ENCODE measurements at places on chromosomes 5 and 9.

GRCh38 chr5:72110394-72111013, 3.2 kb downstream of the MAP1B start:
- peak; percentile 65 for DNase-seq

DNA sequence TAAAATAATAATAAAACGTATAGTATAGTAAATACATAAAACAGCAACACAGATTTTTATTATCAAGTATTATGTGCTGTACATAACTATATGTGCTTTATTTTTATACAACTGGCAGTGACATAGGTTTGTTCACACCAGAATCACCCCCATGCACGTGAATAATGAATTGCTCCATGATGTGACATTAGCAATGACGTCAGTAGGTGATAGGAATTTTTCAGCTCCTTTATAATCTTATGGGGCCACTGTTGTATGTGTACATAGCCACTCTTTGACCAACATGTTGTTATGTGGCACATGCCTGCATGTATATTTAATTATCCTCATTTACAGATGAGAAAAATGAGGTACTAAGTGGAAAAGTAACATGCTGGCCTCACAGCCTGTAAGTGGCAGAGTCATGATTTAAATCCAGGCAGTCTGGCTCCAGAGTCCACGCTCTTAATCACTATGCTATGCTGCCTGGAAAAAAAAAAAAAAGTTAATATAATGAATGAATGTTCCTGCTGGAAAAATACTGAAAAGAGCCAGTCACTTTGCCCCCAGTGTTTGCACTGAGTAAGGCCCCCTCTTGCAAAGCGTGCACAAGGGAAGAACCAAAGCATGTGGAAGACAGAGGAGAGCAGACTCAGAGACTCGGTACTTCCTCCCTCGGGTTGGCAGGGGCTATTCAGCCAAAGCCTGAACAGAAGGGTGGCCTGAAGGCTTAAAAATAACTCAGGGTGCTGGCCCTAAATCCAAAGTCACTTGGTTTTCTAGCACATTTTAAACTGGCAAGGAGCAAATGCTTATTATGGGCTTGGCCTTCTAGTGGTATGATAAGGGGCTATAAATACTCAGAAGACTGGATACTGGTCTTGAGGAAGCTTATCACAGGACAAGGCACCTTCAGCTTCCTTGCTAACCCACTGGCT, 206.8 kb downstream of the GLIS3 start:
- DNase-seq: no peak

GRCh38 chr9:30774326-30774725, 1610.1 kb upstream of the ACO1 start:
- no peak for DNase-seq

GRCh38 chr9:131622523-131622922, 77.2 kb downstream of the PRRT1B start:
- no peak for DNase-seq

GRCh38 chr9:1051584-1052275, 1.6 kb downstream of the DMRT2 start:
- peak; percentile 71 for DNase-seq

- no peak for DNase-seq
Observed at GRCh38 chr5:93954421-93955069, 213.1 kb upstream of the POU5F2 start.

- DNase-seq: no peak
Observed at GRCh38 chr5:152113401-152113800, 188.8 kb upstream of the GLRA1 start.

DNA sequence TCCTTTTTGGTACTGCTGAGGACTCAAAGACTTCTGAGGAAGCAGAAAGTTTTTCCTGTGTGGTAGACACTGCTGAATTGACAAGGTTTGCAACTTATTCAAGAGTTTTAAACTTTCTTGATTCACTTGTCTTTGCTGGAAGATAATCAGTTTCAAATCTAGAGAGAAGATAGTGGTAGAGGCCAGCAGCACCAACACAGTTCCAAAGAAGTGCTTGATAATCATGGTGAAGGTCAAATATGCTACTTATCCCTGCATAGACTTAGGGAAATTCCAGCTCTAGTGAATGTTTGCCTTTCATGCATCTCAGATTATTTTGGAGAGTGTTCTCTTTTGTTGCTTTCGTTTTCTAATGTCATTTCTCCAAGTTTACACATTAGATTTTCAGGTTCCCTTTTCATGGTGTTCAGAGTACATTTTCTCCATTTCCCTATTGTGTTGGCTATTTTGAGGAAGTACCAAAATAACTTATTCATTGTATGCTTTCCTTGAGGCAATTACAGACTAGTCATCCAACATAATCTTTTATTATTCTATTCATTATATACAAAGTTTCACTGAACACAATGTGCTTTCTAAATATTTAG, 550 bp downstream of the IFNE start:
- DNase-seq: no peak

Data from right forelimb (tissue), 1 donor.